Retina (tissue), 1 donor: ENCODE measurements at places on chromosomes 16 and 17.

- DNase-seq, result no peak
Observed at GRCh38 chr16:68005786-68006286, 6.6 kb upstream of the DPEP2 start.

GRCh38 chr16:55955845-55956244 is 80.7 kb upstream of the CES5A start:
- DNase-seq, result peak; percentile 47

DNA sequence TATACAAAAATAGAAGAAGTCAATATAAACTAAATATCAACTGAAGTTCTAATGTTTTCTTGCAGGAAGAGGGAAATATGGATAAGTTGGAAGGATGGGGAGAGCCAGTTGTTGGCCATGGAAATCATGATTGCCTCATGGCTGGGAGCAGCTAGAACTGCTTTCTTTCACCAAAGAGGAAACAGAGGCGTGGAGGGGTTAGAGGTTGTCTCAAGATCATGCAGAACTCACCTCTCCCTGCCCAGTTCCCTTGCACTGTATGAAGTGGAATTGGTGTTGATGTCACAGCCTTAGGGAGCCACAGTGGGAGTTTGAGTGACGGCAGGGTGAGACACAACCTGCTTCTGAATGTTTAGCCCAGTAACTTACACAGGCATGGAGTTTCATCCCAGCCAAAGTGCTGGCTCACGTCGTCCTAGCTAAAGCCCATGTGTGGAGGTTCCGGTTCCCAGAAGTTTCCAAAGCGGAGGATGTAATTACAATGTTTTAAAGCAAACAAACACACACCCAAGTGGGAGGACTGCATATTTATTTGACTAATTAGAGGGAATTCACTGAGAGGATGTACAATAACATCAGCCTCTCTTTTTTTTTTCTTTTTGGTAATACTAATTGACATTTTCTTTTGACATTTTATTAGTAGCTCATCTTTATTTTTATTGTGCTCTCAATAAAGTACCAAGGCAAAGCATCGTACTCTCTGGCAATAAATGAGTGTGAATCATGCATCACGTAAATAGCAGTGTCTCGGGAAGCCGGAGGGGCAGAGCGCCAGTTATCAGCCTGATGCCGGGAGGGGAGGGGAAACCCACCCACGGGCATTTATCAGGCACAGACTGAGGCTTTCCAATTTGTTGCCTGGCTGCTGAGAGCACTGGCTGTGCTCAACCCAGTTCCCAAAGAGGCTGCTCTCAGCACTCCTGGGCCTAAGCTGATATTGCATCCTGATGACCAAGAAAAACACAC is 118.7 kb upstream of the CDH5 start:
- DNase-seq, result no peak

DNA sequence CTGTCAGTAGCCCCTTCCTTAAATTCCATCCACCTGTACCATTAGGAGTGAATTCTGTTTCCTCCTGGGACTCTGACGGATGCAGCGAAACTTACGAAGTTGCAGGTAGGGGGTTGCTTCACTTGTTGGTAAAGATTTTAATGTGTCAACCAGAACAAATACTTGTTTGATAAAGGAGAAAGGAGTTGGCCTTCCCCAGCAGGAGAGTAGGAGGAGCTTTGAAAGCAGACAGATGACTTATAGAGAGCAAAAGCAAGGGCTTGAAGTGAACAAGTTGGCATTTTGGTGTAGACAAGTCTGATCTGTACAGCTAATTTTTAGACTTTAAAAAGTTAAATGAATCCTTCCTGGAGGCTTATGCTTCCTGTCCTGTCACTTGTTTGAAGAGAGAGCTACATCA is 38.1 kb upstream of the PMFBP1 start:
- DNase-seq, result no peak

- no peak for DNase-seq
Observed at GRCh38 chr17:6683081-6683684, 30.0 kb downstream of the SLC13A5 start.

DNA sequence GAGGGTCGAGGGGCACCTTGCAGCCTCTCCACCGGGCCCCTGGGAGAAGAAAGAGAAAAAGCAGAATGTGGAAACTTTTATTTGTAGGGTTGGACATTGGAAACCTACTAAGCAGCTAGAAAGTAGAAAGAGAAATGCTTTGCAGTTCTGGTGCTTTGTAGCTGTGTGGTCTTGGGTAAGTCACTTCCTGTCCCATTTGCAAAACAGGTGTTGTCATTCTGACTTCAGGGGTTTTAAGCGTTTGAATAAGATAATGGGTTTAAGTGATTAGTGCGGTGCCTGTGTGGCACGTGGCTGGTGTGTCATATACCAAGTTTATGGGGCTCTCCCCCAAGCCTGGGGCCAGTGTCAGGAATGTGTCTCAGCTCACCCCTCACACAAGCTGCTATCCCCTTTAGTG is 1.6 kb downstream of the CA4 start:
- DNase-seq, result no peak

GRCh38 chr17:10060526-10060925 is 137.9 kb downstream of the GAS7 start:
- no peak for DNase-seq

GRCh38 chr17:4722678-4723240 is 8.5 kb upstream of the MED11 start:
- no peak for DNase-seq

DNA sequence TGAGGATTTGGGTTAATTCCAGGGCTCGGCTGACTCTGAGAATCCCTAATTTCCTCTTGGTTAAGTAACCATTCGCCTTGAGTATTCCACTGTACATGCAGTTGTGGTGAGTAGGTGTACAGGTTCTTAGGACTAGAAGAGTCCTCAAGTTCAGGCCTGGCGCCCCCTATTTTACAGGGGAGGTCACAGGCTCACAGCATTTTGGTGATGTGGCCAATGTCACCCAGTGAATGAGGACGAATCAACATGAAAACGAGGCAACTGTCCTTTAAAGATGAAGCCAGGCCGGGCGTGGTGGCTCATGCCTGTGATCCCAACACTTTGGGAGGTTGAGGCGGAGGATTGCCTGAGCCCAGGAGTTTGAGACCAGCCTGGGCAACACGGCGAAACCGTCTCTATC is 55.4 kb downstream of the ABCC6 start:
- no peak for DNase-seq

GRCh38 chr17:60747069-60747808 is 69.6 kb downstream of the BCAS3 start:
- peak; percentile 43 for DNase-seq

DNA sequence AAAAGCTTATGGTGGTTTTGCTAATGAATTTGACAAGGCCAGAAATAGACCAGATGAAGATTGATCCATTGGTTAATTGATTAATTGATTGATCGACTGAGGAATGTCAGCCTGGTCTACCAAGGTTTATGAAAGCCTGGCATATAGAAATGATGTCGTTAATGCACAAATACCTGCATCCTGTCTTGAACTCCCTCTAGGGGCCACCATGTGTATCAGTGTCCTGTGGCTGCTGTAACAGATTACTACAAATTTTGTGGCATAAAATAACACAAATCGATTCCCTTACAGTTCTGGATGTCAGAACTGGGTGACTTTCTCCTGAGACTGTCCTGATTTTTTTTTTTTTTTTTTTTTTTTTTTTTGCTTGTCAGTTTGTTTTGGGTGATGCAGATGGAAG is 553.2 kb downstream of the MAF start:
- DNase-seq, result no peak

GRCh38 chr16:53129281-53130158 is 74.7 kb downstream of the CHD9 start:
- no peak for DNase-seq

DNA sequence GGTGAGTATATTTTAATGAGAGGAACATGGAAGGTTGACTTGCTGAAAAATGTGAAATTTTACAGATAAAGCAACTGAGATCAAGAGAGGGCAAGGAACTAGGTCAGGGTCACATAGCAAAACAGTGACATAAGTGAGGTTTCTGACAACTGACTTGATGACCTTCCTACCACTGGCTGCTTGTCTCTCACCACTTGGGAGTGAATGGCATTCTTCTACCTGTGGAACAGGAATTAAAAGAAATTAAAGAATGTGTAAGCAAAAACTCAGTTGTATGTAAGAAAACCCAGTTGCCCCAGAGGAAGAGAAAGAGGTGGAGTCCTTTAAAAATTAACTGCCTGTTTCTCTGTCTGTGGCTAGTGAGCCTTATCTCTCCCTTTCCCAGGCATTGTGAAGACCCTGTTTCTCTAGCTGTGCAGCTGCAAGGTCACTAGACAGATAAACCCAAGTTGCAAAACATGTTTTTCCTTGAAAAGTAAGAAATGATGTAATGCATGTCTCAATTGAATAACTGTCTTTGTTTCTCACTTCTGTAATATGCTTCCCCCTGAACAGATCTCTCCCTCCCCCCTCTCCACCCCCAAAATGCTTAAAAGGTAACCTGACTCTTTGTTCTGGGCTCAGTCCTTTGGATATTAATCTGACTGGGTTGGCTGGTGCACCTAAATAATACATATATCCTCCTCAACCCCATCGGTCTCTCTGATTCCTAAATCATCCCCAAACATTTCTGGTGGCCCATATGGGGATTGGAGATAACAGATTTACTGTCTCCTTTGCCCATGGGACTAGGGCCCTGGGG is 23.4 kb downstream of the ACSM1 start:
- DNase-seq, result no peak

DNA sequence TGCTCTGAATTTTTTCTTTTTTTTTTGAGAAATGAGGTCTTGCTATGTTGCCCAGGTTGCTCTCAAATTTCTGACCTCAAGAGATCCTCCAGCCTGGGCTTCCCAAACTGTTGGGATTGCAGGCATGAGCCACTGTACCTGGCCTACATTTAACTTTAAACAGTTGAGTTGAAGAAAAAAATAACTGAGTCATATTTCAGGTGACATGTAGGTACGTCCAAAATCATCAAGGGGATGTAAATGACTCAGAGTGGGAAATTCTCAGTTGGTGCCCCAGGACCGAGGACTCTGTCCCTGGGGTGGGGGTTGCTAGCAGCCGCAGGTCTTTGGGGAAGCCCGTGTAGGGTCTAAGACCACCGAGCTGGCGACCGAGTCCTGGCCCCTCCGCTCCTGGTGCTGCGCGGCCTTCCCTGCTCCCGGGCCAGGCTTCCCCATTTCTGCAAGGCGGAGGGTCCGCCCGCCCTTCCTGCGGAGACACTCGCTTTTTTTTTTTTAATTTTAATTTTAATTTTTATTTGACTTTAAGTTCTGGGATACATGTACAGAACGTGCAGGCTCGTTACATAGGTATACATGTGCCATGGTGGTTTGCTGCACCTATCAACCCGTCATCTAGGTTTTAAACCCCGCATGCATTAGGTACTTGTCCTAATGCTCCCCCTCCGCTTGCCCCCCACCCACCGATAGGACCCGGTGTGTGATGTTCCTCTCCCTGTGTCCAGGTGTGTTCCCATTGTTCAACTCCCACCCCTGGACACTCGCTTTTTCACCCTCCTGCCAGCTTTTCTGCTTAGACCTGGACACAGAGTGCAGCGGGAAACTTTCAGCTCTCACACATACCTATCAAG is 12.7 kb upstream of the N4BP1 start:
- DNase-seq, result peak; percentile 14

GRCh38 chr16:57809276-57810196 is 7.2 kb upstream of the KIFC3 start:
- DNase-seq, result no peak

DNA sequence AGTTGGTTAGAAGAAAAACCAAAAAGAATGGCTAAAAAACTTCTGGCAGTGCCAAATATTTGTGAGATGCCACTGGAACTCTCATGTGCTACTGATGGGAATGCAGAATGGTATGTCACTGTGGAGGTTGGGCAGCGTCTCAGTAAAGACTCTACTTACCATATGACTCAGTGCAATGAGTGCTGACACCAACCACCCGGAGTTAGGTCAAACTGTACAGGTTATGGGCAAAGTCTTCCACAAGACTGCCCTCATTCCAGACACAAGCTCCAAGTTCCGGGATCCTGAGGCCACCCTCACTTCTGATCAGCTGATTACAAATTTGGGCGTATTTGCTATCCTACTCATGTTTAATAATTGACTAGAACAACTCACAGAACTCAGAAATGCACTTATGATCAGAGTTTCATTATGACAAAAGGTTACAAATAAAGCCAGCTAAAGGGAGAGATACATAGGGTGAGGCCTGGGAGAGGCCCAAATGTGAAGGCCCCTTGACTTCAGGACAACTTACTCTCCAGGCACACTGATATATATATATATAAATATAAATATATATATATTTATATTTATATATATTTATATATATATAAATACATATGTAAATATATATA is 114.9 kb downstream of the TRIM37 start:
- DNase-seq, result no peak

DNA sequence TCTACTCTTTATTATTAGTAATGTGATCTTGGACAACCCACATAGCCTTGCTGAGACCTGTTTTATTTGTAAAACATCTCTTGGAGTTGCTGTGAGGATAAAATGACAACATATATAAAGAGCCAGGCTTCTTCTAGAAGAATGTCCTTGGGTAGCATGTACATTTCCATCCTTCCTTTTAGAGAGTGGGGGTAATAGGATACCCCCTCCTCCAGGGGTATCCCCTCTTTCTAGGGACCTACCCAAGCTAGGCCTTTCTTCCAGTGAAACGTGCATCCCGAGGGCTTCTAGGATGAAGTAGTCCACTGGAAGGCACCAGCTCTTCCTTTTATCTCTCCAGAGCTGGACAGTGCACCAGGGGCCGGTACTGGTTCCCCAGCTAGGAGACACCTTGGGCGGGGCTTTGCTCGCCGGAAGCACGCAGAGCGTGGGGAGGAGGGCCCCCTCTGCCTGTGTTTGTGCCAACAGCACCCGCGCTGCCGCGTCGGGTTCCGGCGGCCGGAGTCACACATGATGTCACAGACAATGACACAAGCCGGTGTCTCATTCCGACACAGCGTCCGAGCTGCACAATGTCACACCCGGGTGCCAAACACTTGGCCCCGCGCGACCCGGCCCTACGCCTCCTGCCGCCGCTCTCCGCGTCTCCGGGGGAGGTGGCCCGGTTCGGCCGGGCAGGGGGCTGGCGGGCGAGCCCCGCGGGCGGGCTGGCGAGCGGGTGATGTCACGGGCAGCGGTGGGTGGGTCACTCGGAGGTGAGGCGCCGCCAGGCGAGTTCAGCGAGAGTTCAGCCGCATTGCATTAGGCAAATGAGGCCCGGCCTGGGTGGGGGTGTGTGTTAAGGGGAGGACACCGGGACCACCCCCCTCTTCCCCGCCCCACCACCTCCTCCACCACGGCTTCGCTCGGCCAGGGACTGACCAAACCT is 23.4 kb downstream of the GJD3 start:
- DNase-seq, result peak; percentile 91

- DNase-seq, result no peak
Observed at GRCh38 chr17:38685491-38685890, 10.7 kb upstream of the EPOP start.

DNA sequence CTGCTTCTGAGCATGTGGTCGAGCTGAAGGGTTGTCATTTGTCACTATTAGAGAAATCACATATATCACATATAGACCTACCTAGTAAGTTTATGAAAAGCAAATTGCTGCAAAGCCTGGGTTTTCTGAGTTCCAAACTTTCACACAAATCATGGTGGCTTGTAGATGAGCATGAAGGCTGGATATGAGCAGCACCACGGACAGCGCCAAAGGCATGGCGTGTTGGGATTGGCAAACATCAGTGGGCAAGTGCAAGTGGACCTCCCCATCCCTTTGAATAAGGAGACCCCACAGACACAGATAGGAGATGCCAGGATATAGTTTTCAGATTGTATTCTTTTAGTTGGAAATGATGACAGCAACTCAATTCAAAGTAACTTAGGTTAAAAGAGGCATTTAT is 77.6 kb upstream of the CACNG3 start:
- peak; percentile 28 for DNase-seq

GRCh38 chr17:2155573-2155972 is 100.7 kb downstream of the HIC1 start:
- no peak for DNase-seq

GRCh38 chr17:29563816-29564215 is 3.0 kb downstream of the ABHD15 start:
- DNase-seq, result no peak

- no peak for DNase-seq
Observed at GRCh38 chr16:80583466-80583865, 42.7 kb downstream of the DYNLRB2 start.
